ENCODE measurements at places on chromosomes 3 and 15.
A peak's percentile ranks its signal among the peaks of the same experiment; 100 is the strongest.

DNA sequence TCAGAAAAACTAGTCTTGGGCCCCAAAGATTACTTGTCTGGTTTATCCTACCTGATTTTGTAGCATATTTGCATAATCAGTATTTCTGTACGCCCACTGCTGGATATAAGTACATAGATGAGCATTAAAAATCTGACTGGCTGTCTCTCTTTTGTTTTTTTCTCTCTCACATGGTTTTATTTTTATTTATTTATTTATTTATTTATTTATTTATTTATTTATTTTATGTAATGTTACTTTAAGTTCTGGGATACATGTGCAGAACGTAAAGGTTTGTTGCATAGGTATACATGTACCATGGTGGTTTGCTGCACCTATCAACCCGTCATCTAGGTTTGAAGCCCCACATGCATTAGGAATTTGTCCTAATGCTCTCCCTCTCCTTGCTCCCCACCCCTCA, 31.9 kb downstream of the C2CD4B start:
- DNase-seq: no peak

DNA sequence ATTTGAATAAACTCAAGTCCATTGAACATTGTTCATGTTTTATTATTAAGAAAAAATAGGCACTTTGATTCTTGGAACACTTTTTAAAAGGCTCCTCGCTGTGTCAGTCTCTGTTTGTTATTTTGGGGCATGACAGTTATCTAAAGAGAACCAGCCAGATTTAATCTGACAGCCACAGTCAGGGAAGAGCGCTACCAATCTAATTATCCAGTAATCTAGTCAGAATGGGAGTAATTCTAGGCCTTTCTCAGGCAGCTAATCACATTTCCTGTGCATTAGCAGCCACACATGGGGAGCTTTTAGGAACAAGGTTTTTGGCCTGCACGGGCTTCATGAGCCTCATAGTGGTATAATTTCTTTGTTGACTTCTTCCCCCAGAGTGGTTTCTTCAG, 362.2 kb downstream of the RBMS3 start:
- no peak for DNase-seq

- no peak for DNase-seq
Observed at GRCh38 chr3:124373524-124373923, 356.7 kb upstream of the UMPS start.

GRCh38 chr3:194161131-194162045, 25.4 kb downstream of the HES1 start:
- no peak for DNase-seq

DNA sequence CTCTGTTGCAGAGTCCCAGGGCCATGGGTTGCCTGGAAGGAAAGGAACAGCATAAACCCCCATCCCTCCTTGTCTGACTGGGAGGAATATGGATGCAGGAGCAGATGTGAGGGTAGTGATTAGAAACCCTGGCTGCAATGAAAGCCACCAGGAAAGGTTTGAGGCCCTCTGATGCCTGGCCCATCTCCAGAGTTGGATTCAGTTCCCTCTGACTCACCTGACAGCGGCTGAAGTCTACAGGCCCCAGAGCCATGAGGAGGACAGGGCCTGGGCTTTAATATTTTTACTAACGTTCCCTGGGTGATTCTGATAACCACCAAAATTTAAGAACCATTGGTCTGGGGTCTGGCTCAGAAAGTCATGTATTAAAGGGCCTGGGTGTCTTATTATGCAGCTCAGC, 214.0 kb downstream of the EPHB1 start:
- no peak for DNase-seq

- DNase-seq: no peak
Observed at GRCh38 chr15:95468820-95469219, 861.7 kb upstream of the NR2F2 start.

DNA sequence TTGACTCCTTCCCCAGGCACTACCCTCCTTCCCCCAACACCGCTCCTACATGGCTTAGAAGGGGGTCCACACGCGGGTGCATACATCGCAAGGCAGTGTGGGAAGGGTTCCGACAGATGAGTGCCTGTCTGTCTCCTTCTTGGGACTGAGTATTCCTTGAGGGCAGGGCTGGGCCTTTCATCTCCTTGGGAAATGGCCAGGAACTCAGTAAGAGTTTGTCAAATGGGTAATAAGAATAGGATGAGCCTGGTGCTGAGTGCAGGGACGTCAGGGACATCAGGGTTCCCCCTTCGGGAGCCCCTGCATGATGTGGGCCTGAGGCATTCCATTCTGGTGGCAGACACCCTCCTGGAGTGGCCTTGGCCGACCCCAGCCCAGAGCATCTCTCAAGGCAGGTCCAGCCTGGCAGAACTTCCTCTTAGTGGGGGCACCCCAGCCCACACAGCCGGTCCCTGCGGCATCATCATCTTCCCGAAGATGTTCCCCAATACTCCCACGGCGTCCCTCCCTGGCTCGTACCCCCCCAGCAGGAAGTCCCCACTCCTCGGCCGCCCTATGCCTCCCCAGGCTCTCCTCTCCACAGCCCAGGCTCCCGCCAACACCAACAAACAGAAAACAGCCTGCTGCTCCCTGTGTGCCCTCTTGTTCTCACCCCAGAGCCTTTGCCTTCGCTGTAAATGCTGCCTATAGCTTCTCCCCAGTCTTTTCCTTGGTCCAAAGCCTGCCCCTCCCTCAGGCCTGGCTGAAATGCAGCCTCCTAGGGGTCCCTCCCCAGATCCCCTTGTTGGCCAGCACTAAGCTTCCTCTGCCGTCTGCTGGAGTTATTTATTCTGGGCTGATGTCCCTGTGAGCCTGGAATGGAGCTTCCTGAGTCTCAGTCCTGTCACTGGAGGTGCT, 67.5 kb upstream of the LCTL start:
- peak; percentile 87 for DNase-seq

- DNase-seq: no peak
Observed at GRCh38 chr3:60609446-60609845, 641.8 kb downstream of the FHIT start.

- DNase-seq: no peak
Observed at GRCh38 chr3:193554811-193555210, at the start of gene ATP13A4. Gene ATP13A4 (minus strand): TSS chr3:193554895. CDS start chr3:193554799, 96 bp downstream.

DNA sequence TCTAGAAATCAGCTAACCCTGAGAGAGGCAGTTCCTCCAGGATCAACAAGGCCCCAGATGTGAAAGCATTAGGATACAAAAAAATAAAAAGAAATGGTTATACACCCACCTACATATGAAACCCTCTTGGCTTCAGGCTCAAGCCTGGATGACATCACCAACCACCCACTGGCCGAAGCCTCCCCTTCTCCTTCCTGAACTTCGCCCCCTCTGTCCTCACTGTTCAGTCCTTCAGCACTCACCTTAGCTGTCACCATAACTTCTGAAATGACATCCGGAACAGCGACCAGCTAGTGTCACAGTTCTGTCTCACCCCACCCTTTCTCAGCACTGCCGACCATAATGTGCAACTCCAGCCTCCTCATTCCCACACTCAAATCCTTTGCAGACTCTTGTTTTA, 98.7 kb downstream of the PLCH1 start:
- peak; percentile 5 for DNase-seq

GRCh38 chr15:38587214-38587613, 22.6 kb upstream of the RASGRP1 start:
- DNase-seq: no peak

DNA sequence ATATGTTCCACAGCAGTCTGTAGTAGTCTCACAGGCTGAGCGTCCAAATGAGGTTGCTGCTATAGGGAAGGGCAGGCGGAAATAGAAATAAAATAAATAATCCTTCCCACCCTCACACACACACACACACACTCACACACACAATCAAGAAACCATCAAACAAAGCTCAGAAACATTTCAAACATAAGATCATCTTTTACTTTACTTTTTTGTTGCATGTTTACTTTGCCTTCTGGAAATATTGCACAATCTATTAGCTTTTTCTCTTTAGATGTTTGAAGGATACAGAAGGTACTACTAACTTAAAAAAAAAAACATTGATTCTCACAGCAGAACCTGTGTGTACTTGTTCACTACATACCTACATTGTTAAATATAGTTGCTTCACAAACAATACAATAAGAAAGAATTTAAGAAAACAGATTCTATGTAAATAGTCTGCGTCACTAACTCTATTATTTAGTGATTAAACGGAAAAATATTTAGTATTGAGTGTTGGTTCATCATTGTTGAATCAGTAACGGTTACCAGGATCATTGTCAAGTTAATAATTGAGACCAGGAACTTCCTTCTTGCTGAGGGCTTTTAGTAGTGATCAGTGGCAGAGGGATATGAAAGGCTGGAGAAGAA, 20.5 kb downstream of the ALCAM start:
- DNase-seq: no peak

GRCh38 chr3:43159876-43160255, 54.0 kb upstream of the POMGNT2 start:
- no peak for DNase-seq

GRCh38 chr3:194462936-194463335, 23.9 kb downstream of the ATP13A3 start:
- DNase-seq: no peak

GRCh38 chr15:46703871-46704637, 1013.3 kb upstream of the SEMA6D start:
- no peak for DNase-seq

- DNase-seq: peak; percentile 72
Observed at GRCh38 chr3:45205126-45205525, 21.0 kb downstream of the TMEM158 start.

GRCh38 chr3:186823386-186823785, 17.1 kb upstream of the RFC4 start:
- DNase-seq: no peak

- DNase-seq: no peak
Observed at GRCh38 chr3:63043631-63044030, 168.4 kb upstream of the CADPS start.

- no peak for DNase-seq
Observed at GRCh38 chr3:63390710-63391230, 112.7 kb downstream of the SYNPR start.

- no peak for DNase-seq
Observed at GRCh38 chr3:129567176-129567705, 24.3 kb downstream of the H1-8 start.

DNA sequence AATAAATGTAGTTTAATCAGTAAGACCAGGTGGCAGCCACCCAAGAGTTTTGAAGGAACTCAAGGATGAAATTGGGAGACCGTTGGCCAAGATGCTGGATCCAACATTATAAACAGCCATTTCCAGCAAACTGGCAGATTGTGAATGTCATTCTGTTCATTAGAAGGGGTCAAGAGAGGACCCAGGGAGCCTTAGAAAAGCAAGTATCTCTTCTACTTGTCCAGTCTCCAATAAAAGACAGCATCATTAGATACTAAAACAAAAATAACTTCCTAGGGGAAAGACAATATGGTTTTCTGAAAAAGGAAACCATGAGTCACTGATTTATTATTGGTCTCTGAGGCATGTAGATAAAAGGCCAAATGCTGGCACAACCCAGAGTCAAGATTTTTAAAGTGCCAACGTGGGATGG, 67.9 kb downstream of the GADL1 start:
- DNase-seq: no peak

DNA sequence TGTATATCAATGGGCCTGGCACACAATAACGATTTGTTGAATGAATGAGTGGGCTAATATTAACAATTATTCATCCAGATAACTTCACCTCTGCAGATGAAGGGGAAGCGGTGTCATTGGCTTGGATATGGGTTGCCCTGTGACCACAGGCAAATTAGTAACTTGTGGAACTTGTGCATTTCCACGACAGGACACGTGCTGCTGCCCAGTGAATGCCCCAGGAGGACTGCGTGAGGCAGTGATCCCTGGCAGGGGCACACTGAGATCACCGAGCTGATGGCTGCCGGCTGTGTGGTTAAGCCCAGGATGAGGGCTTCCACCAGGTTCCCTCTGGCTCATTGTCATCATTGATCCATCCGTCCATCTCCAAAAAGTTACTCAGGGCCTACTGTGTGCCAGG, 84.1 kb upstream of the HACD2 start:
- no peak for DNase-seq

GRCh38 chr15:48486228-48486627, 155.0 kb downstream of the DUT start:
- DNase-seq: no peak

DNA sequence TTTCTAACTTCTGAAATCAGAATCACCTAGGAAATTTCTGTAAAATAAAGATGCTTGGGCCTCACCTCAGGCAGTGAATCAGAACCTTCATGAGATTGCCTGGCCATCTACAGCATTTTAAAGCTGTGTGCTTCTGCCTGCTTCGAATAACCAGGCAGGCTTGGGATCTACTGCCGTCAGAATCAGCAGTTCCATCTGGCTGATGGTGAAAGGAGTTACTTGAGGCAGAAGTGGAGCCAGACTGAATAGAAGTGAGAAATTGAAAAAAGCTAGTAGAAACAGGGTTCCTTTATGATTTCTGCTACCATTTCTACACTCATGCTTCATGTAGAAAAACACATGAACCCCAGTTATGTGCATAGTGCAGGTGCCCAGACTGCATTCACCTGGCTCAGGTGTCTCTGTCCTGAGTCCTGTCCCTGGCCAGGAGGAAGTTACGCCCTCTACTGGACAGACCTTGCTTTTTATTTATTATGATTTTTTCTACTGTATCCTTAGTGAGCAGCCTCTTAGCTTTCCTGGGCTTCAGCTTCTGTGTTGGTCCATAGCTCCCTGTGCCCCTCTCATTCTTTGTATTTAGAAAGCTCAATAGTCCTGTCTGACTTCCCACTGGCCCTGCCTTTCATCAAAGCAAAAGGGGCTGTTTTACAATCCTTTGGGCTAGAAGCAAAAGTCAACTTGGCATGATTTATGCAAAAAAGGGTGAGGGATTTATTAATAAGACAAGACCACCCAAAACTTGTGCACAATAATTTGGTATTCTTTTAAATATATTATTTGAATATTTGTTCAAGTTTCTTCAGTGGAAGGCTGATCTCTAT, 200.8 kb upstream of the GOLGA6L4 start:
- no peak for DNase-seq

DNA sequence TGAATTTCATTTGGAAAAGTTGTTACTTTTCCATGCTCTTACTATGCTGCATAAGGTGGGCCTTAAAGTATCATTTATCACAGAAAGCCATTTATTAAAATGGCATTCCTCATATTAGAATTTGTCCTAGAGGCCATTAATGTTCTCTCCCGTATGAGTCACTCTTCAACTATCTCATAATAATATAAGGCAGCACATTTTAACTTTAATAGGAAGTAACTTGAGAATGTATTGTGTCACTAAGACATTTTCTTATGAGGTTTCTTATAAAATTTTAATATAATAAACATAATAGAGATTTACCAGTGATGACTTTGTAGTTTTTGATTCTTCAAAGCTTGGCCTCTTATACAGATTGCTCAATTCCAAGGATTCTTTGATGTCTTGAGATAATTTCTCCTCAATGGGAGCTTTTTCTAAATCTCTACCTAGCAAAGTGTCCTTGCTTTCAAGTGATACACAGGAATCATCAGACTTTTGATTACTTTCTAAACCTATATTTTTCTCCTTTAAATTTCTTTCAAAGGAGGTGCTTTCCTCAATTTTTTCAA, 74.7 kb downstream of the ZBBX start:
- no peak for DNase-seq

DNA sequence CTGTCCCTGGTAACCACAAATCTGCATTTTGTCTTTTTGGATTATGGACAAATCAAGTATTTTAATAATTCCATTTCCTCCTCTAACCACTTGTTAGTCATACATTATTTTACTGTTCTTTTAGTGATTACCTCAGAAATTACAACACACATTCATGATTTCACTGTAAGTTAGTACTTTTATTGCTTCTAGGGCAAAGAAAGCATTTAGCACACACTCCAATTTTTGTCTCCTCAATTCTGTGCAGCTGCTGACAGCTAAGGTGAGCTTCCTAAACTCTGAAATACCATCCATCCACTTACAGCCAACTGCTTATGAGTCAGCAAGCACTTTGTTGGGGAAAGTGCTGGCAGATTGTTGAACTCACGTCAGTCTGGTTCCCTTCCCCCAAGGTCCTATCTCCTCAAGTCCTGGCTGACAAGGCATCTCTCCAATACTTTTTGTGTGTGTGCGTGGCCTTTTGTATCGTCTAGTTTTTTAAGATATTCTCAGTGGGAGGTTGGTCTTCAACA, 49.4 kb upstream of the TNFAIP8L3 start:
- no peak for DNase-seq

Data from suppressor macrophage (primary cell).